ENCODE measurements at places on chromosomes 5 and 9. TPM values are rescaled to one million over a fixed set of nuclear protein-coding genes. Genes with fewer than 3 reads are reported as not detected.
A peak's percentile ranks its signal among the peaks of the same experiment; 100 is the strongest.

- DNase-seq, result no peak
Observed at GRCh38 chr5:40258222-40258621, 421.5 kb upstream of the PTGER4 start.

DNA sequence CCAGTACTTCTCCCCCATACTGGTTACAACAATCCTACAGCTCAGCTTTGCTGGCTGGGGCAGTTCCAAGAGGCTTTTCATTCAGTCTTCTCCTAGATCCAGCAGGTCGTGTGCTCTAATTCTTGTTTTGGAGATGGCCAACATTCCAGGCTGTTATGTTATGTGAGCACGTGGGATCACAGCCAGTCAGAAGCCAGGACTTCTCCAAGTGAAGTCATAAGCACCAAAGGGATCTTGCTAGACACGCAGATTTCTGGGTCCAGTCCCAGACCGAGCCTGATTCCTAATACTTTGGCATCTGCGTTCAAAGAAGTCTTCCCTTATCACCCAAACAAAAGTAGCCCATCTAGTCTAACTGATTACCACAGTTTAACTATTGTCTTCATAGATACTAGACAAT, 1.4 kb upstream of the LARP1 start:
- peak; percentile 95 for DNase-seq

- no peak for DNase-seq
Observed at GRCh38 chr5:16450163-16450562, 15.4 kb downstream of the ZNF622 start.

DNA sequence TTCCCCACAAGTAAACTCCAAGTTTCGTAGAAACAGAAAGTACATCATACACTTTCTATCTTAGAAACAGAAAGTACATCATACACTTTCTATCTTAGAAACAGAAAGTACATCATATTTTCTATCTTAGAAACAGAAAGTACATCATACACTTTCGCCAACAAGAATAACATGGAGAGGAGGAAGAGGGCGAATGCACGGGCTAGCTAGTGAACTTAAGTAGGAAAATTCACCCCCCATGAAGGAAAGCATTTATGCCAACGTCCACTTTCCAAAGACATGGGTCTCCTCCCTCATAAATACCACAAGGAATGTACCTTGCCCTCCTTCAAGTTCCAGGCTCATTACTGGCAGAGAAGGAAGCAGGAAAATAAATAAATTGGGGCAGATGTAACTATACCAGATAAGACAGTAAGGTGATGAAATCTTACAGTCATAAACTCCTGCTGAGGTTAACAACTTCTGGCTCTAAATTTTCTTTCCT, 64.7 kb downstream of the FRMD3 start:
- DNase-seq, result no peak

PCDHAC1 gene
- total RNA-seq, result 0.51 TPM

GRCh38 chr5:5432020-5432707, 9.7 kb downstream of the ICE1 start:
- peak; percentile 44 for DNase-seq

DNA sequence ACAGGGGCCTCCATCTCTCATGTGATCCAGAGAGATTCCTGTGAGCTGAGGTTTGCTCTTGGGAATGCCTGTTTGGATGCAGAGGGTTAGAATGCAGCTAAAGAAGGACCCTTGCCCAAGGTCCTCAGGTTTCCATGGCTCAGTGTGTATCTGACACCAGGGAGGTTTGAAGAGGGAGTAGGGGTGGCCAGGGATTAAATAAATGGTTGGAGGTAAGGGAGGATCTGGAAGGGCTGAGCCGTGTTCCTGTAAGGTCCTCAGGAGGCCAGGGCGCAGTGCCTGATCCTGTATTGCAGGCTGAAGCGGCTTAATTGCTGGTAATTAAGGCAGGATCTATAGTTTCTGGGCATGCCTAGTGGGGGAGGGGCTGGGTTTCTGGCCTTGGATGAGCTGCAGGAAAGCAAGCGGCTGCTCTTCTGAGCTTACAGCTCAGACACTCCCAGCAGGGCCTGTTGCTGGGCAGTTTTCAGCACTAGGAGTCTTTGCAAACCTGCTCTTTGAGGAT, 41.5 kb upstream of the MAP1B start:
- DNase-seq, result peak; percentile 66

PRDM9 gene
- total RNA-seq, result not detected

DNA sequence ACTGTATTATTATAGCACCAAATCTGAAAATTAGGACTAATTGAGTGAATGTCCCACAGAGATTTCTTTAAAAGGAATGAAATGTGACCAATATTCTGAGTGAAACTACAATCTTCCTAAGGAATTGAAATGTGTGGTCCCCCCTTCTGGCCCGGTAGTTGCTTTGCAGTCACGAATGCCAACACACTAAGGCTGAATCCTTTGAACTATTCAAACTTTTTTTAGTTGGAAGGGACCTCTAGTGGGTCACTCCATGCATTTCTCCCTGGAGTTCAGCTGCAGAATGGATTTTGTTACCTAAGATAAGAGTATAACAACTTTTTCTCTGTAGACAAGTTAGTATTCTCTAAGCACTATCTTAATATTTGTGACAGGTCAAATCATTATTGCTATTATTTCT, 2.8 kb downstream of the CDH6 start:
- DNase-seq, result peak; percentile 2

TRMT10B gene
- total RNA-seq, result 5.6 TPM

DNA sequence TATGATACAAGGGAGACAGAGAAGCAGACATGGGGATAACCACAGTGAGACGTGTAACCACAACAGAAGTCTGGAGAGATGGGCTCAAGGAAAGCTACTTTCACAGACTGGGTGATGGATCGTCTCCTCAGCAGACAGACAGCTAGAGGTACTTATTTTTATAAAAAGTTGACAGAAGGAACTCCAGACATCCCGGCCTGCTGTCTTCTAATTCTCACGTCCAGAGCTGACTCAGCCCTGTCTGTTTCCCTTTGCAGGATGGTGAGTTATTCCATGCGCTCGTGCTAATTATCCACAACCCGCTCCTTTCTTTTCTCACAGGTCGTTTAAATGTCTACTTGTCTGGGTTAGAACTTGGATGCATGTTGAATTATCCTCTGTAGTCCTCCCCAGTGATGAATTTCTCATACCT, 304.5 kb downstream of the CWC27 start:
- DNase-seq, result no peak

DNA sequence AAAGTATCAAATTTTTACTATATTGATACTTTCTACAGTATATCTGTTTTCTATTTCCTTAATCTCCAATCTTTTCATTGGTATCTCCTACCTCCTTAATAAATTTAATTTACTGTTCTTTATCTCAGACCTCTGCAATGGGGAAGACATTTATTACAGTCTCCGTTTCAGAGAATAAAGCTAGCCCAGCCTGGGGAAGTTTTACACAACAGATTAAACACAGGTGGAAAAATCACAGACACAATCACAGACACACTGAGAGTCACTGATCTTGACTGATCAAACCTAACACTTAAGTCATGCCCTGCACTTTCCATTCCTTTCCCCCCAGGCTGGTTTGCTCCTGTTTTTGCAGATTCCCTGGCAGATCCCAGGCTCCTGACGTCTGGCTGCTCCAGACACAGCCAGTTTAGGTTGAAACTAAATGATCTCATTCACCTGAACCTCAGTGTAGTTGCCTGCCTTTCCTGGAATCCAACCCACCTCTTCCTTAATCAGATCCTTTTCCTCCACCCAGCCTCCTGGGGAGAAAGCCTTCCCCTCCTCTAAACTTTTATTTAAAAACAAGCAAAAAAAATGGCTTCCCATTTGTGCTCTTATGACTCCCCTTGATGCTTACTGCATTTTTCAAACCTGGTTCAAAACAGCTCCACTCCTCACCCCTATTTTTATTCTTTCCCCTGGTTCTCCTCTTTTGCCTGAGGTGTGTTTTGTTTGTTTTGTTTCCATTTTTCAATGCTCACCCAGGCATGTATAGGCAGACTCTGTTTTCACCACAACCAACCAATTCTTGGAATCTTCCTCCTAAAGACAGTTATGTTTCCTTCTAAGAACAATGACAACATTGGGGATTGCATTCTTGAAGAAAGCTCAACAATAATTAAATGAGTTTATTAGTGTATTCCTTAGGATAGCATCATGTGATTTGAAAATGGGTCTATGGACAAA, 29.5 kb upstream of the OSMR start:
- DNase-seq, result peak; percentile 24

SHISAL2B gene
- total RNA-seq, result not detected

DNA sequence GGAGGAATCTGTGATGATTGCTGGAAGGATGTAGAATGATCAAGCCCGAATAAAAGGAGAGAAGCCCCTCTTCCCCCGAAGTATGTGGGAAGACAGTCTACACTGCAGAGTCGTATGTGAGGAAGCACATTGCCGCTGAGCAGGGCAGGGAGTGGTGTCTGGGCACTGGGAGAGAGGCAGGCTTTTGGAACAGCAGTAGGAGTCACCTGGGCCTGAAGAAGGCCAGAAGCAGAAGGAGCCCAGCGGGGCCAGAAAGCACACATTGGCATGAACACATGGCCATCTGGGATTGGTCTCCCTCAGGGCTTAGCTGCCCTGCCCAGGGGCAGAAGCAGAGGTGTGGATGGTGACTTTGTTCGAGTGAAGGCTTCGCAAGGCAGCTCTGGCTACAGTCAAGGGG, 162.8 kb downstream of the ERCC6L2 start:
- no peak for DNase-seq

DNA sequence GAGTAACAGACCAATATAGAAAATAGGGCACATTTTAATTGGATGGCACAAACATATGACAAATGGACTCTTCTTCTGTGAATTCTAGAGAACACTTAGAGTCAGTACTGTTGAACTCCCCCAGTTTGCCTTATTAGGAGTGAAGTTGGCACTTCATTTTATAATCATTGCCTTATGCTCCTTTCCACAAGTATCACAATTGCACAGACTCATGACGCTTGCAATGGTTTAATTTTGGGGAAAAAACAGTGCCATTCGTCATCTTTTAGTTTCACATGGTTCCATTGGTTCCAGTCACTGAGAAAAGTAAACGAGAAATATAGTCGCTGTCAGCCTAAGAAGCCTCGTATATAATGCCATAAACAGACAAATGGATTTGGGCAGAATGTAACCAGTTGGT, 71.2 kb downstream of the LURAP1L start:
- no peak for DNase-seq

DNA sequence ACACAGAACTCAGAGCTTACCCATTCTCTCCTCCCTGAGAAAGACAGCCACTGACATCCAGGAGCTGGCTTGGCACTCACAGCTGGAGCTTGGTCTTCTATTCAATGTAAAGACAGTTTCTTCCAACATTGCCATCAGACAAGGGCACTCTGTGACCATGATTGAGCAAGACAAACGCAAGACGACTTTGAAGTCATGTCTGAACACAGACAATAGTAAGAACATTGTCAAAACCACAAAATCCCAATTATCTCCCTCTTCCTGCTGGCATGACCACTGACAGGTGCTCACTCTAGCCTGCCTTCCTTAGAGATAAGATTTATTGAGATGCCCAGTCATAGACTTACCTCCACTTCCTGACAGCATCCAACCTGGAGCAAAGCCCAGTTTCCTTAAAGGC, 328.0 kb downstream of the MSX2 start:
- no peak for DNase-seq

LCN10 gene
- not detected for total RNA-seq

- DNase-seq, result no peak
Observed at GRCh38 chr5:149679876-149680809, 50.0 kb upstream of the PPARGC1B start.

DNA sequence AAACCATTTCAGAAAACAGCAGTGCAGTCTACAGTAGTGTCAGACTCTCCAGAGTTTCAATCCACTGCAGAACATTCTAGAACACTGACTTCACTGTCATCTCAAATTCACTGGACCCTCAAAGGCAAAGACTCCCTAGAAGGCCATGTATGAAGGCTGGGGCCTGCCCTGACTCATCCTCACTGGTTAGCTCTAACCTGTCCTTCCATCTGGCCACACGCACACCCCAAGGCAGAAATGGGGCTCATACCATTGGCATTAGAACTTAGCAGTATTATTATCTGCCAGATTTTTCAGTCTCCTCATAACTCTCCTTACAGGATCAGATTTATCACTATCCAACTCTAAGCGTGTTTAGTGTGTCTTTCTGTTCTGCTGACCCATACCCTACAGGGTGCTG, 20.4 kb downstream of the S1PR3 start:
- DNase-seq, result no peak

DNA sequence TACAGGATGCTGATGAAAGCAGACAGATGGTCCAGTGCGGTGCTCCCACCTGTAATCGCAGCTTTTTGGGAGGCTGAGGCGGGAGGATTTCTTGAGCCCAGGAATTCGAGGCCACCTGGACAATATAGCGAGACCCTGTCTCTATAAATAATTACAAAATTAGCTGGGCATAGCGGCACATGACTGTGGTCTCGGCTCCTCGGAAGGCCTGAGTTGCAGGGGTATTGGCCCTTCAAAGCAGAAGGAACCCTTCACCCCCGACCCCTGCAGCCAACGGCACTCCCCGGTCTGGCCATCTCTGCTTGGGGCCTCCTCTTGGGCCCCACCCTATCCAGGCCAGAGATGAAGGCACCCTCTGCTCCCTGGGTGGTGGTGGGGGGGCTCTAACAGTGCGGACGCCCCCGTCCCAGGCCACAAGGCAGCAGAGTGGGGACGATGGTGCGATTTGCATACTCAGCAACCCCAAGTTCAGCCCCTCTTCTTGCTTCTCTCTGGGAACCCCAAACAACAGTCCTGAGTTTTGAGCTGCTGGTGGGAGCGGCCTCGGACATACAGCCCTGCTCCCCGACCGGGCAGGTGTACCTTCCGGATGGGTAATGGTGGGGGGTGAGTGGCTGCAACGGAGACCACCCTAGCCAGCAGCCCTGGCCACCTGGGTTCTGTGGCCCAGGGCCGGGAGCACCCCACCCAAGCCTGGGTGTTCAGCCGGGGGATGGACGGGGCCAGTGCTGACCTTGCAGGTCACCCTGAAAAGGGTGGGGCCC, 50.7 kb downstream of the NACC2 start:
- DNase-seq, result no peak

AK1 gene
- total RNA-seq, result 47.6 TPM

SLC36A1 gene
- 4.6 TPM for total RNA-seq

DNA sequence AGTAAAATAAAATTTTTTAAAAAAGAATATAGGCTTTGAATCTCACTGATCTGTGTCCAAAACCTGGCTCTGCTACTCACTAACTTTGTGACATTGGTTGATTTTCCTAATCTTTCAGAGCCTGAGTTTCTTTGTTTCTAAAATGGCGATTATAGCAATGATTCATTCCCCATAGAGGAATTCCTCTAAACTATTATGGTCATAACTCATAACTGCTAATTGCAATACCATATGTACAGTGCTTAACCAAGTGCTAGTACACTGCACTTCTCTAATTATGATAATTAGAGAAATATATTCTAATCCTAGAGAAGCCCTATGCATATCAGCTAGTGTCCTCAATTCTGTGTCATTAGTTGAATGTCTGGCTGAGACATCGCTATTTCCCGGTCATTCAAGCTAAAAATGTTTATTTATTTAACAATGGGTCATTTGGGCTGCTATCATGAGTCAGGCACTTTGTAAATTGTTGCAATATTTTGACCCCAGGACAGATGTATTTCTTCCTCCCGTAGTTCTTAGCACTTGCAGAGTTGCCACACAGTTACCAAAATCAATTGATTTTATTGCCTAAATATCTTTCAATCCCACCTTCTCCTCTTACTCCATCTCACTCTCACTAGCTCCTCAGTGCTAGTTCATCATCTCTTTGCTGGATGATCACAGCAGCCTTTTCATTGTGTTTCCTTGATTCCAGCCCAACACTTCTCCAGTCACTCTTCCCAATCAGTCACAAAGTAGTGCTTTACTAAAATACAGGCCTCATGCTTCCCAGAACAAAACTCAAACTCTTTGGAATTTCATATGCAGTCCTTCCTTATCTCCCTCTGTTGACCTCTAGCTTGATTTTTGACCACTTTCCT, 200.9 kb upstream of the PAPPA start:
- DNase-seq, result peak; percentile 96

GRCh38 chr5:85453026-85453349, 1068.3 kb upstream of the EDIL3 start:
- no peak for DNase-seq
